ENCODE measurements at places on chromosomes 1 and 21.
A peak's percentile ranks its signal among the peaks of the same experiment; 100 is the strongest.

DNA sequence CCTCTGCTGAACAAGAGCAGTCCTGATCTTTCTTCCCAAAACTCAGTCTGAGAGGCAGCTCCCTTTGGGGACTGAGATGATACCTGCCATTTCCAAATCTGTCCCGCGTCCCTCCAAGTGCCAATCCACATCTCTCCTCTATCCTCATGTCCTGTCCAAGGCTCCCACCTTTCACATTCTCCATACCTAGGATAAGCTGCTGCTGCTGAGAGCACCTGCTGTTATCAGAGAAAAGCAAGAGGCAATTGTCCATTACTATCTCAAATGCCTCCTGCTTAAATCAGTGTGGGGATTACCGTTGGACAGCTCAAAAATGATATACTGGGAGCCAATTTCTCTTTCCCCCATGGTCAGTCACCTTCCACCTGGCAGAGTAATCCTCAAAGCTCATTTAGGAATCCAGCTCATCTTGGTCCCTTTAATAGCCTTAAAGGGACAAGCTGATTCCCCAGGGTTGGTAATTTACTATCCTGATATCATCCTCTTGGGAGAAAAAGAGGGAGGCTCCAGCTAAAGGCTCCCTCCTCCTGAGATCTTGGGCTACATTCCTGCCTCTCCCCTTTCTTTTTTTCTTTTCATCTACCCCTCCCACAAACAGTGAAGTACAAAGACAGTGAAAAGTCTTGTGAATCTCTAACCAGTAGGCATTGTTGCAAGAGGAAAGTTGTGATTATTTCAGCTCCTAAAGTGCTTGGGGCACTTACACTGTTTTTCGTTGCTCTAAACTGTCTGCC, 278.1 kb upstream of the CAMK1G start:
- no peak for DNase-seq

- DNase-seq: no peak
These were observed 32.5 kb downstream of the ZNF648 start for GRCh38 chr1:182029002-182029378.

- no peak for DNase-seq
These were observed 97.0 kb downstream of the GDAP2 start for GRCh38 chr1:117832453-117832852.

DNA sequence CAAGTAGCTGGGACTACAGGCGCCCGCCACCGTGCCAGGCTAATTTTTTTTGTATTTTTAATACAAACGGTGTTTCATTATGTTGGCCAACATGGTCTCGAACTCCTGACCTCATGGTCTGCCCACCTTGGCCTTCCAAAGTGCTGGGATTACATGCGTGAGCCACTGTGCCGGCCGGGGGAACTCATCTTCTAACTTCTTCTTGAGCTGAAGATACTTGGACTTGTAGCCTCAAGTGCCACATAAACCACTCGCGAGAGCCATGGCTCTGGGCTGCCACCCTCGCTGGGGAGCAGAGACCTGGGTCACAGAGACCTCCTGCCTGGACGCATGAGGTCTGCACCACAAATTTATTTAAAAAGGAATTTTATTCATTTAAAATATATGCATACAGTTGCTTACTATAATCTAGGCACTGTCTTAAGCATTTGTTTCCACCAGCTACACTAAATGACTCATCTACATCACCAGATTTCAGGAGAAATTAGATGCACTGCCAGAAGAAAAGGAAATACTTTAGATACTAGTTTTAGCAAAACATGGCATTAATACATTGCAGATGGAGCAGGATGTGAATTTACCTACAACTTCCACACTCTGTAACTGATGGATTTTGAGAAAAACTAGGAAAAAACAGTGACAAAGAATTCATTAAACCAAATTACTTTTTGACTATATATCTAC, 29.9 kb upstream of the PUM1 start:
- no peak for DNase-seq

DNA sequence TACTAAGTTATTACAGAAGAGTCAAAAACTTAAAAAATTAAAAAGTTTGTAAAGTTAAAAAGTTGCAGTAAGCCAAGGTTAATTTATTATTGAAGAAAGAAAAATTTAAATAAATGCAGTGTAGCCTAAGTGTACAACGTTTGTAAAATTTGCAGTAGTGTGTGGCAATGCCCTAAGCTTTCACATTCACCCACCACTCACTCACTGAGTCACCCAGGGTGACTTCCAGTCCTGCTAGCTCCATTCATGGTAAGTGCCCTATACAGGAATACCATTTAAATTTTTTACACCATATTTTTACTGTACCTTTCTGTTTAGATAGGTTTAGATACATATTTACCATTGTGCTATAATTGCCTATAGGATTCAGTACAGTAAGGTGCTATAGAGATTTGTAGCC, 88.6 kb downstream of the CTH start:
- DNase-seq: no peak

- DNase-seq: peak; percentile 52
These were observed 21.2 kb upstream of the PRKACB start for GRCh38 chr1:84122780-84123382.

- DNase-seq: no peak
These were observed 332.6 kb downstream of the NPHP4 start for GRCh38 chr1:5659606-5660005.

- peak; percentile 53 for DNase-seq
These were observed 23.1 kb upstream of the DYNLT5 start for GRCh38 chr1:66729119-66729518.

DNA sequence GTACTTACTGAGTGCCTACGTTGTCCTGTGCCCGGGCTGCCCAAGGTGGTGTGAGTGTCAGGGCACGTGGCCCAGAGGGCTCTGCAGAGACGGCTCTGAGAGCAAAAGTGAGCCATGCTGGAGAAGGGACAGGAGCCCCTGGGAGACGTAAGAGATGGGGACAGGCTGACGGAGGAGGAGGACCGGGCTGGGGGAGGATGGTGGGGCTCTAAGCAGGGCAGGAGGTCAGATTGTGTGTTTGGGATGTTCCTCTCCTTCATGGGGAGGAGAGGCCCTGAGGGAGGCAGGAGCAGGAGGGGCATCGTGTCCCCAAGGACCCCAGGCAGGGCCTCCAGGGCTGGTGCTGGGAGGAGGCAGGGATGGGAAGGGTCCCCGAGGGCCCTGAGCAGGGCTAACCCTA, 158.9 kb downstream of the PCBP3 start:
- DNase-seq: no peak

- DNase-seq: peak; percentile 12
These were observed at the start of gene PHGDH for GRCh38 chr1:119711804-119712341. TSS of gene PHGDH (plus strand) at chr1:119711934. CDS start at chr1:119712023, 89 bp downstream.

DNA sequence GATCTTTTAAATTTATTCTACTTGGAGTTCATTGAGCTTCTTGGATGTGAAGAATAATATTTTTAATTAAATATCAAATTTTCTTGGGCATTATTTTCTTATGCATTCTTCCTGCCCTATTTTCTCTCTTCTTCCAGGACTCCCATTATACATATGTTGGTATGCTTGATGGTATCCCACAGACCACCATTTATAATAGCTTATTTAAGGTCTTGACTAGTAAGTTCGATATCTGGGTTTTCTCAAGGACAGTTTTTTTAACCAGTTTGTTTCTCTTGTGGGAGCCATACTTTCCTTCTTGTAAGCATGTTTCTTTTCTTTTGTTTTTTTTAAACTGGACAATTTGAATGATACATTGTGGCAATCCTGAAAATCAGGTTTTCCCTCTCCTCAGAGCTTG, 15.4 kb upstream of the DDR2 start:
- DNase-seq: no peak

DNA sequence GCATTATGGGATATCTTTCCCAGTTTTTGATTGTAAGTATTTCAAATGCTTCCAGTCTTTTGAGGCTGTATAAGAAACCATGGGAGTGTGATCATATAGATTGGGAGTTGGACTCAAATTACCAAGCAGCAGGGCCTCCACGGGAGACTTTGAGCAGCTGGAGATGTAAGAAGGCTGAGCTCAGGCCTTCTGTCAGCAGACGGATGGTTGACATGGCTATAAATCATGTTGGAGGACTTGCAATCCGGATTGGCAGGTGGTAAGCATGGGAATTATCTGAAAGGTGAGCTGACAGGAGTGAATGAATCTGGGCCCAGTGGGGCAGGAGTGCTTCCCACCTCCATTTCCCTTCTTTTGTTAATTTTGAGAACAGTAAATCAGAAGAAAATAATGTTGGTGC, 83.2 kb upstream of the PPM1J start:
- no peak for DNase-seq

GRCh38 chr1:23577056-23578004, 18.0 kb upstream of the ID3 start:
- DNase-seq: no peak

- DNase-seq: no peak
These were observed 186.4 kb upstream of the ZNHIT6 start for GRCh38 chr1:85894651-85895050.

GRCh38 chr1:53271446-53272090, 33.2 kb upstream of the MAGOH start:
- DNase-seq: no peak

DNA sequence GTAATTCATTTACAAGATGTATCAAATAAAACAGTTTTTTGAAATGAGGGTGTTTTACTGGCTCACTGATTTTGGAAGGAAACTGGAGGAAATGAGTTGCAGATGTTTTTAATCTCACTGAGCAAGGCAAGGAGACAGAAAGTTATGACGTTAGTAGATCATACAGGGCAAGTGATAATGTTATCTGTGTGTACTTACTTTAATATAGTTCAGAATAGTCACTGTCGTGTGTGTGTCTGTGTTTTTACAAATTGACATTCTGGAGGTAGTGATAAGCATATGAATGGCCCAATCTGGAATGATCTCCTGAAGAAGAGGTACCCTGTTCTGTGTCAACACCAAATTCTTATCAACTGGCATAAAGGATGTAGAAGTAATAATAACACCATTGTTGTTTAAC, 1.9 kb upstream of the GBP4 start:
- peak; percentile 56 for DNase-seq

- DNase-seq: peak; percentile 54
These were observed 996 bp upstream of the C1orf159 start for GRCh38 chr1:1116701-1117468.

- DNase-seq: no peak
These were observed 31.0 kb downstream of the ATP5PO start for GRCh38 chr21:33884376-33885171.

GRCh38 chr1:208654241-208654640, 410.1 kb upstream of the PLXNA2 start:
- DNase-seq: no peak

- DNase-seq: no peak
These were observed 148.2 kb upstream of the COL11A1 start for GRCh38 chr1:103256490-103256889.

- no peak for DNase-seq
These were observed 223.4 kb upstream of the DUSP10 start for GRCh38 chr1:221965252-221965651.

DNA sequence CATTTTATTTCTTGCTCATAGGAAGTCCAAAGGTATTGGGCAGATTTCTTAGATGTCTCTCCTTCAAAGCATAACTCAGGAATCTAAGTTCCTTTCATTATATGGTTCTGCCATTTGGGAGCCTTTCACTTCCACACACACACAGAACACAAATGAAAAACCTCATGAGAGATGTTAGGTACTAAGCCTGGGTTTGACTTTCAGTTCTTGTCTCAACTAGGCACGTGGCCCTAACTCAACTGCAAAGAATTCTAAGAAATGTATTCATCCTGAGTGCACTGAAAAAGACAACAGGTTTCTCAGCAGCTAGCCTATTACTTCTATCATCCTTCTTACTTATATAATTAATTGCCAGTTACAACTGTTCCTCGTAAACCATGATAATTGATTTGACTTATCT, 190.0 kb upstream of the SAMSN1 start:
- no peak for DNase-seq

- DNase-seq: no peak
These were observed 5.6 kb downstream of the ELK4 start for GRCh38 chr1:205626216-205626615.

GRCh38 chr21:37865156-37865555, 51.1 kb downstream of the KCNJ6 start:
- no peak for DNase-seq

- peak; percentile 2 for DNase-seq
These were observed 213.0 kb downstream of the CRB1 start for GRCh38 chr1:197481101-197481500.

Measured in stimulated activated naive CD4-positive, alpha-beta T cell (primary cell).